A549 treated with CpdA at 1 μM for 4 hours (cell line): ENCODE measurements at places on chromosomes 2 and 18. TPM values are rescaled to one million over a fixed set of nuclear protein-coding genes. Genes with fewer than 3 reads are reported as not detected.

The CDK15 gene
- not detected in 5 replicates for total RNA-seq

The KANSL1L gene
- total RNA-seq, result 0.47 to 0.84 TPM (median 0.65 TPM) in 5 replicates

The DES gene
- total RNA-seq, result 0.05 to 0.17 TPM in 2 of 5 replicates, not detected in the others

The MC5R gene
- not detected in 5 replicates for total RNA-seq

The NEU4 gene
- total RNA-seq, result 0.14 to 0.45 TPM (median 0.31 TPM) in 5 replicates

The PPP3R1 gene
- total RNA-seq, result 57.9 to 89.6 TPM (median 64.3 TPM) in 5 replicates

The POMC gene
- total RNA-seq, result not detected in 5 replicates

The CLEC4F gene
- total RNA-seq, result not detected in 5 replicates

The LRPPRC gene
- 90.0 to 106 TPM (median 103 TPM) in 5 replicates for total RNA-seq

The AFG3L2 gene
- 36.9 to 56.6 TPM (median 37.6 TPM) in 5 replicates for total RNA-seq

The IL36A gene
- not detected in 5 replicates for total RNA-seq

The CDKL4 gene
- not detected in 5 replicates for total RNA-seq

The GKN2 gene
- total RNA-seq, result 2.6 to 3.8 TPM (median 3.4 TPM) in 5 replicates

The GREB1L gene
- 1.3 to 2.6 TPM (median 2.1 TPM) in 5 replicates for total RNA-seq

The TMX3 gene
- 17.3 to 22.0 TPM (median 20.9 TPM) in 5 replicates for total RNA-seq

The HOXD10 gene
- total RNA-seq, result 5.5 to 8.1 TPM (median 7.0 TPM) in 5 replicates

The GCKR gene
- total RNA-seq, result 0.15 to 0.91 TPM (median 0.33 TPM) in 5 replicates

The DCDC2C gene
- total RNA-seq, result 0.29 to 0.36 TPM in 2 of 5 replicates, not detected in the others
